ENCODE measurements at places on chromosomes 1 and 21.

DNA sequence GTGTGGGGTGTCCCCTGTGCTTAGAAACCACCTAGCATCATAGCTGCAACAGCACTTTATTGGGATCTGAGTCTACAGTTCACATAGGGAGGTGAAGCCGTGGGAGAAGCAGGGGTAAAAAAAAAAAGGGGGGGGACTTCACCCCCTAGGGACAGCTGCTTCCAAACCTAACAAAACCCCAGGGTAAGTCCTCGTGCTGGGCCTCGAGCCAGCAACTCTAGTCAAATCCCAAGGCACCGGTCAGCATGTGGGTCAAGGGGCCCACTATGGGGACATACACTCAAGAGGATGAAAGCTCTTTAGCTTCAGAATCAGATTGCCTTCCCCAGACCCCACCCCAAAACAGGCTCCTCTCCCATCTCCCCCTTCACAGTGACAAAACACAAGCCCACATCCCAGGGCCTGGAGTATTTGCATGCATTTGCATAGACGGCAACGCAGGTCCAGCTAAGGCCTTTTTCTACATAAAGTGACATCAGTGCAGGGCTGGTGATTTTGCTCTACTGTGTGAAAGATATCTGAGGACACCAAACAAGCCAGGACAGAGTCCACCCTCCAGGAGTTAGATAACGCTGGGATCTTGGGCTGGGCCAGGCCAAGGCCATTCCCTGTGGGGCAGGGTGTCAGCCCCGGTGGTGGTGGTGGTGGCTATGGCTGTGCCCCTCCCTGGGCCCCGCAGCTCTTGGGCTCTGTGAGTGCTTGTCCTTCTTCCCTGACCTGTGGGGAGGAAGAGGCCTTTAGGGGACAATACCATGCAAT, 8.1 kb upstream of the PMVK start:
- DNase-seq = no peak

DNA sequence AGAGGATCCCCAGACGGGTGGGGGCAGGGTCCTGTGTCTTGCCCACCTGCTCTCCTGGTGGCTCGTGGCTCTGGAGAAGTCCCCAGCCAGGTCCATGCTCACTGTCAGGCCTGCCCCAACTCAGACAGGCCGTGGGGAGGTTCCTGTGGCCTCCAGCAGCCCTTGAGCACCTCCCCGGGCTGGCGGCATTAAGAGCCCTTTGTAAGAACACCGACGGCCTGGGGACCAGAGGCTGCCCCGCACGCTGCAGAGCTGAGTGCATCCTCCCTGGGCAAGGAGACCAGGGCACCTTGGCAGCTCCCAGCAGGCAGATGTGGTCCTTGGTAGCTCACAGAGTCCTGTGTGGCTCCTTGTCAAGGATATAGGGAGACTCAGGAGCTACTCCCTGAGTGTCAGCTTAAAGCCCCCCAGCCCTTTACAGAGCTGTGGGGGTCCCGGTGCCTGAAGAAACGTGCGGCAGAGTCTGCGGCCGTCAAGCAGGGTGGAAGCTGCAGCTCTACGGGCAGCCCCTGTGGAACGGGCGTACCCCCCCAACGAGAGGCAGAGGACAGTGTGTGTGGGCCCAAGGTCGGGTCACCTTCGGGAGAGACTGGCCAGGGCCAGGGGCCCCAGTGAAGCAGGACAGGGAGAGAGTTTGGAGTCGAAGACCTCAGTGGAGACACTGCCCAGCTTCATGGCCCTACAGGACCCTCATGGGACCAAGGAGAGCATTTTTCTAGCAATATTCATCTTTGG, 118.6 kb downstream of the PRDM16 start:
- DNase-seq = no peak

- DNase-seq = no peak
Measured at GRCh38 chr1:160353223-160353622, 10.0 kb downstream of the NCSTN start.

GRCh38 chr1:206526064-206526911, 19.0 kb downstream of the RASSF5 start:
- no peak for DNase-seq

- no peak for DNase-seq
Measured at GRCh38 chr1:156726549-156727226, 1.6 kb upstream of the METTL25B start.

DNA sequence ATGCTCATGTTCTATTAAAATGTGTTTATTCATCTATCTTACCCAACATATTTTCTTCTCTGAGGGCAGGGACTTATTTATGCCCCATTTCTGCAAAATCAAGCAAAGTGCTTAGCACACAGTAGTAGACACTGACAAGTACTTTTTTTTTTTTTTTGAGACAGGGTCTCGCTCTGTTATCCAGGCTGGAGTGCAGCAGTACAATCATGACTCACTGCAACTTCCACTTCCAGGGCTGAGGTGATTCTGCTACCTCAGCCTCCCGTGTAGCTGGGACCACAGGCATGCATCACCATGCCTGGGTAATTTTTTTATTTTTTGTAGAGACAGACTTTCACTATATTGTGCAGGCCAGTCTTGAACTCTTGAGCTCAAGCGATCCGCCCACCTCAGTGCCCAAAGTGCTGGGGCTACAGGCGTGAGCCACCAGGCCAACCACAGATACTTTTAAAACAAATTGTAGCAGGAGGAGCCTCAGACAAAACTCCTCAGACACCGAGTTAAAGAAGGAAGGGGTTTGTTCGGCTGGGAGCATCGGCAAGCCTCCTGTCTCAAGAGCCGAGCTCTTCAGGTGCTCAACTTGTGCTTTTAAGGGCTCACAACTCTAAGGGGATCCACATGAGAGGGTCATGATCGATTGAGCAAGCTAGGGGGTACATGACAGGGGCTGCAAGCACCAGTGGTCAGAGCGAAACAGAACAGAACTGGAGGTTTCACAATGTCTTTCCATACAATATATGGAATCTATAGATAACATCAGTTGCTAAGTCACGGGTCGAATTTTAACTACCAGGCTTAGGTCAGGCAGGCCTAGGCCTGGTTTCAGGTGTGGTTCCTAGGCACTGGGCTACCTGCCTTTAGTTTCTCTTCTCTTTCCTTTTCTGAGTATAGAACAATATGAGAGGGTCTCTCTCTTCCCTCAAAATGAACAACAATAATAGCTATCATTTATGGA, 5.7 kb upstream of the TMEM167B start:
- no peak for DNase-seq

DNA sequence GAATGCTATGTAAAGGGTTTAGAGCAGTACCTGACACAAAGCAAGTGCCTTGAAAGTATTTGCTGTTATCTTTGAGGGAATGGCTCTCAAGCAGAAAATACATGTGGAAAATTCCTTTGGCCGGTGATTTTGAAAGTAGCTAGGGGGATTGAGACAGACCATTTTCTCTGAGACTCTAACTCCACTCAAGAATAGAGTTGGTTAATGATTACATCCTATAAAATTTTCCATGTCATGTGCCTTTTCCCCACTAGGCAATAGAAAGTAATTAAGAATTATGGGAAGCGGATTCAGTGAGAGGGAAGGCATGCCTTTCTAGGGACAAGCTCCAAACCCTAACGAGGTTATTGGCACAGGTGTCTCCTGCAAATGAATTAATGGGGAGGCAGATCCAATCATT, 276.0 kb downstream of the GPATCH2 start:
- DNase-seq = no peak

DNA sequence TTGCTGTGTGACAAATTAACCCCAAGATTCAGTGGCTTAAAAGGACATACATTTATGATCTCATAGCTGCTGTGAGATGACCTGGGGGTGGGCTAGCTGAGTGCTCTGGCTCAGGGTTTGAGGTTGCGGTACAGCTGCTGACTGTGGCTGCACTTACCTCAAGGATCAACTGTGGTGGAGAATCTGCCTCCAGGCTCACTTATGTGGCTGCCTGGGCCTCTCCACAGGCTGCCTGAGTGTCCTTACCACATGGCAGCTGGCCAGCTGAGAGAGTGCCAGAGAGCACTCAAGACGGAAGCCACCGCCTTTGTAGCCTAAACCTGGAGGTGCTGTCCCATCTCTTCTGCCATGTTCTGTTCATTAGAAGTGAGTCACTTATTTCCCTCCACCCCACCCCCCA, 5.7 kb downstream of the LRRC71 start:
- DNase-seq = no peak

DNA sequence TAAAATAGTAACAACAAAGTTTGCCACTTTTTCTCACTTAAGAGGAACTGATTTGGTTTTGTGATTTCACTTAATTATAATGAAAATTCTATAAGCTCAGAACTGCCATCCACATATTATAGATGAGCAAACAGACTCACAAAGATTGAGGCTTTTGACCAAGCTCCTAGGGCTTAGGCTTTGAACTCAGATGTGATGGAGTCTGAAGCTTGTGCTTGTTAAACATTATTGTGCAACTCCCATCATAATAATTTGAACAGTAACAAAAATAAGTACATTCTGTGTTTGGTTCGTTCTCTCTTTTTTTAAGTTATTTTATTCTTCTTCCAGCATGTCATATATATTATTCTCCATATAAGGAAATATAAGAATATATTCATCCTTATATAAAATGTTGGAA, 403.4 kb downstream of the PTPRC start:
- no peak for DNase-seq

DNA sequence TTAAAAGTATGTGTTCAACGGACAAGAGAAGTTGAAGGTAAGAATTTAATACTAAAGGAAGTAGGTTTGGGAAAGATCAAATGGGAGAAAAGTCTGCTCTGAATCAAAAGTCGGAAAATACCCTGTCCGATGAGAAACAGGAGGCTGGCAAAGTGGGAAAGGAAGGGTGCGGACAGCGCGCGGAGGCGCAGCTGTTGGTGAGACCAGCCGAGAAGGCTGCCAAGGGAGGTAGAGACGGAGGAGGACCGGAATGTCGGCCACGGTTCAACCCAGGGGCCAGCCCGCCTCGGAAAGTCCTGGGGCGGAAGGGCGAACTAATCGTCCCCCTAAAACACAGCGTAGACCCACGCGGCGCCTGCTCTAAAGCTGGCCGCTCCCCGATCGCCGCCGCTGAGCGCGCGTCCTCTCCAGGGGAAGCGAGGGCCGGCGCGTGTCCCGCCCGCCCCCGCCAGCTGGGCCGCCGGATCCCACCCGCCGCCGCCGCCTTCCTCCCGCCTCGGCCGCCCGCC, 639 bp upstream of the SPATA1 start:
- peak; percentile 46 for DNase-seq

- DNase-seq = no peak
Measured at GRCh38 chr21:23162198-23162946, 2164.2 kb downstream of the NCAM2 start.

DNA sequence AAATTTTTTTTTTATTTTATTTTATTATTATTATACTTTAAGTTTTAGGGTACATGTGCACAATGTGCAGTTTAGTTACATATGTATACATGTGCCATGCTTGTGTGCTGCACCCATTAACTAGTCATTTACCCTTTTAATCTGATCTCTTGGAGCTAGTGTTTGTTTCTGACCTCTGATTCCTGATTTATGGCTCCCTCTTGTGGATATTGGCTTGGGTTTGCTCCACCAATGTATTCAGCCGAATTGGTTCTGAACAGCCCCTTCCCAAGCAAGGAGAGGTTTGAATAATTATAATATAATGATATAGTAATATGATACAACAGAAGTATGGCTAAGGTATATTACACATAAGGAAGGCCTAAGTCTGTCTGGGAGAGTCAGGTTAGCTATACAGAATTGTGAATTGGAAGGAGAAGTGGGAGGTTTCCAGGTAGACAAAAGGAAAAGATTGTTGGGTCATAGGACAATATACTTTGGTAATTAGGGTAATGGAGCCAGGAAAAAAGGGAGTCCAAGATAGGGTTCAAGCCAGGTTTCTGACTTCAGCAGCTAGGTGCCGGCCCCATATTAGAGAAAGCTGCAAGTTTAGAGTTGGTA, 53.1 kb upstream of the HMCN1 start:
- peak; percentile 24 for DNase-seq

GRCh38 chr1:245256528-245256927, 101.7 kb downstream of the KIF26B start:
- no peak for DNase-seq

DNA sequence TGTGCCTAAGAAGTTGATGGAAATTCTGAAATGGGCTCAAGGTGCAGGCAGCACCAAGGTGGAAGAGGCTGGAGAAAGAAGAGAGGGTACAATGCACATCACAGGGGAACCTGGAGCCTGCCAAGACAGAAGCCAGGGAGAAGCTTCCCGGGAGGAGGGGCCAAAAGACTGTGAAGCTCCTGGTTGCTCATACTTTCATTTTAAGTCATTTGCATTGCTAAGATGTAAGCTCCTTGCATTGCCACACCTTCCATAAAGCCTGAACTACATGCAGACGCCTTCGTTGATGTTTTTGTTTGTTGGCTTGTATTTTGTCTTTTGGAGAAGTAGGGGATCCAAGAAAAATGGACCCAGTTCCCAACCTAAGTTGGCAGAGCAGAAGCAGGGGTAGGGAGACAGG, 69.0 kb downstream of the HMGB4 start:
- no peak for DNase-seq

- DNase-seq = no peak
Measured at GRCh38 chr1:194734970-194735369, 1548.6 kb upstream of the B3GALT2 start.

- no peak for DNase-seq
Measured at GRCh38 chr1:92485381-92486250, 1.1 kb downstream of the GFI1 start.

DNA sequence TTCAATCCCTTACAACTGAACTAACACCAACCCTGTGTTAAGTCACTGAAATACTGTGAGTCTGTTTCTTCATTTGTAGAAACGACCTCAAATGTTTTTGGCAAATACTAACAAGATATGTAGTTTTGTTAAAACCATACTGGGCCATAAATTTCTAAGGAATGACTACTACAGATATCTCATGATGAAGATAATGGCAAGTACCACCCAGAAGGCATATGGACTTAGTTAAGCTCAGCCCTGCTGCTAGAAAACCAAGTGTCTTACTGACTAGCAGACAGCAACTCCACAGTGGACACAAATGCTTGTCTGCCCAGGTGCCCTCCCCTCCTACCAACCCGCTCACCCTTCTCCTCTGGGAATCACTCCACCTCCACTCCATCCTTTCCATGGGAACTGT, 44.5 kb upstream of the BMP8B start:
- DNase-seq = no peak

DNA sequence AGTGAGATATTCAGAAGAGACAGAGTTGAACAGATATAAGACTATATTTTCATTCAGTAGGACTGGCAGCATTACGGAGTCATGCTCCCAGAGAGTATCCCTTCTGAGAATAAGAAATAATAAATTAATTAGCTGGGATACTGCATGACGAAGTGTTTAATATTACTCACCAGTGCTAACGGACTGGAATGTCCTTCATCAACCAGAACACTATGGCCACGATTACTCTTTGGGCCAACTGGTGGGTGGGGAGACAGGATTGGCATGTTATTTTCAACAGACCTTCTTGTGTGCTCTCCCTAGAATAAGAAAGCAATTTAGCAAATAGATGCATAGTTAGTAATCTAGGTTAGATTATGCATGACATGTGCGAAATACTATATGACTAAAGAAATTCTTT, 32.4 kb downstream of the ERICH3 start:
- no peak for DNase-seq

DNA sequence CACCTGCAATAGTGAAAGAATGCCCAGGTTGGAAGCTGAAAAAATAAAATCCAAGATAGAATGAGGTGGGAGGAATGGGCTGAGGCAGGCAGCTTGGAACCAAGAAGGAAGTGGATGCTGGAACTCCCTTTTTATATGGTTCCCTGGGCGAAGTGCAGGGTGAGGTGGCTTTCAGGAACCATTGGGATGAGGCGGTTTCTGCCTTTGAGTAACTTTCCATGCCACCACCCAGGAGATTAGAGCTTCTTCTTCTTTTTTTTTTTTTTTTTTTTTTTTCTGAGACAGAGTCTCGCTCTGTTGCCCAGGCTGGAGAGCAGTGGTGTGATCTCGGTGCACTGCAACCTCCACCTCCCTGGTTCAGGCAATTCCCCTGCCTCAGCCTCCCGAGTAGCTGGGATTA, 17.8 kb upstream of the MRPS6 start:
- no peak for DNase-seq

Measured in GM04504 (cell line).